ENCODE measurements at places on chromosomes 4 and X.
A peak's percentile ranks its signal among the peaks of the same experiment; 100 is the strongest.

DNA sequence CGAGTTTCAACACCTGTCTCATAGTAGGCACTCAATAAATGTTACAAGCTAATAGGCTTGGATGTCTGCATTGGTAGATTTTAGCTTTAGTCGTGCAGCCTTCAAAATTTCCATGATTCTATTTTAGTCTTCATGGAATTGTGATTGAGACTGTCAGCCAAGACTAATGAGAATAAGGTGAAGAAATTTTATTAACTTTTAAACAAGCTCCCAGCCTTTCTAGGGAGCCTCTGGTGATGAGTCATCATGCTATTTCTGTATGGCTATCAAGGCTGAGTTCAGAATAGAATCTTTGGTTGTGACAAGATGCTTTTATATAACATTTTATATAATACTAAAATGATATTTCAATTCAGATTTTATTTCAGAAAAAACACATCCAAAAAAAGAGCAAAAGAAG, 685.8 kb downstream of the GABRG1 start:
- no peak for DNase-seq

- DNase-seq: no peak
These were observed 165.9 kb downstream of the PDGFC start for GRCh38 chr4:156805696-156806095.

- DNase-seq: peak; percentile 31
These were observed 769 bp downstream of the TCEAL1 start for GRCh38 chrX:103629318-103630170.

GRCh38 chr4:168839758-168840391, 170.2 kb downstream of the CBR4 start:
- no peak for DNase-seq

- no peak for DNase-seq
These were observed 203.2 kb upstream of the PSAPL1 start for GRCh38 chr4:7637971-7638370.

- DNase-seq: no peak
These were observed 317.6 kb upstream of the CNKSR2 start for GRCh38 chrX:21056622-21057021.

DNA sequence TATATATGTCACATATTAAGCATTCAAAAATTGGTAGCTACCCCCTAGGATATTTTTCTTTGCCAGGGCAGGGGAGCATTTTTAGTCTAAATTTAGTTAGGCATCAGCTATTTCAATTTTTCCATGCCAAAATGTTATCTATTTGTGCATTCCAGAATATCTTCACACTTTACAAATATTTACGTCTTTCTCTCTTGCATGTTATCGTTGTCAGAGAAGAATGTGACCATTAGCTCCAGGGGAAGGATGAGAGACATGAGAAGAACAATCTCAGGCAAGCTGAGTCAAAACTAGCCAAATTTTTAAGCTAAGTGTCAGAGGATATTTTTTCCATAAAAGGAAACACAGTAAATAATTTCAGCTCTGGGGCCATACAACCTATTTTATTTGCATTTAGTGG, 885.0 kb upstream of the EPHA5 start:
- DNase-seq: peak; percentile 80

GRCh38 chr4:7677799-7678301, 243.1 kb upstream of the PSAPL1 start:
- no peak for DNase-seq

- DNase-seq: no peak
These were observed 149.2 kb downstream of the BCOR start for GRCh38 chrX:39948582-39948981.

DNA sequence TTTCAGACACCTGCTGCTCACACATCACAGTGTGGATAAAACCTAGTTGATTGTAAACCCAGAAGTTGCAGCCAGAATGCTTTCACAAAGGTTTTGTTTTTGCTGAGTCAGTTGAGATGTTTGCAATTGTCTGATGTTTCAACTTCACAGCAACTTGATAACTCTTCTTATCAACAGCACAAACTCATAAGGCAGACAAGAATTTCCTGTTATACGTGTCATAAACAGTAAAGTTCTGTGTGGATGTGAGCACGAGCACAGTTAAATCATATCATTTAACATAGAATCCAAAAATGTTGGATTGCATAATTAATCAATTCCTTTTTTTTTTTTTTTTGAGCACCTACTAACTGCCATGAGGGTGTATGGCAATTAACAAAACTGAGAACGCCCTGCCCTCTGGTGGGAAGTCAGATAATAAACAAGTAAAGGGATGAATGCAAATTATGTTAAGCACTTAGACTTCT, 512.2 kb downstream of the PDHA2 start:
- DNase-seq: no peak

GRCh38 chr4:101793397-101793796, 2.9 kb downstream of the BANK1 start:
- DNase-seq: no peak

All from AG09309 (cell line).